Epithelial cell of proximal tubule (primary cell): ENCODE measurements at places on chromosomes 5 and 9. TPM values are rescaled to one million over a fixed set of nuclear protein-coding genes. Genes with fewer than 3 reads are reported as not detected.

GDA gene
- total RNA-seq: 1.2 and 2.4 TPM in 2 replicates

STPG3 gene
- total RNA-seq: not detected in 2 replicates

TRPM3 gene
- not detected in 2 replicates for total RNA-seq

DAP gene
- total RNA-seq: 25.8 and 45.9 TPM in 2 replicates

PRRC1 gene
- total RNA-seq: 33.3 and 44.0 TPM in 2 replicates

MEIKIN gene
- total RNA-seq: not detected in 2 replicates

QRFP gene
- not detected in 2 replicates for total RNA-seq

PTGDS gene
- not detected in 2 replicates for total RNA-seq

BTNL3 gene
- not detected in 2 replicates for total RNA-seq

PKD2L2 gene
- not detected in 2 replicates for total RNA-seq

SLC25A2 gene
- 0.29 TPM in 1 of 2 replicates, not detected in the other for total RNA-seq

ARID3C gene
- not detected in 2 replicates for total RNA-seq

DNA sequence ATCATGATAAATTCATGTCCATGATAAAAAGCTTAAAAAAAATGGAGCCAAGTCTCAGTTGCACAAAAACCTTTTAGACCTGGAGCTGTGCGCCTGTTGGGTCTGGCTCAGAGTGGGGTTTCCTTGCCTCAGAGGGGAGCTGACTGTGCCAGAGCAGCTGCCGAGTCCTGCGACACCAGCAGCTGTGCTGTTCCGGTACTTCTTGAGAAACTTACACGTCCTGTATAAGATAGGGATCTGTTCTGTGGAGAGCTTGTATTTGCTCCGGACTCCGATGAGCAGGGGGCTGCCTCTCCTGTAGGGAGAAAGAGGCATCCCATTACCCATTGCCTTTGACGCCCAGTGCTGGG is 28.6 kb downstream of the GFPT2 start:
- DNase-seq: no peak

GRCh38 chr5:120164986-120165385 is 299.1 kb upstream of the PRR16 start:
- no peak for DNase-seq

- DNase-seq: no peak
Observed at GRCh38 chr9:124449381-124450151, 685 bp upstream of the ADGRD2 start.

GRCh38 chr5:100840789-100841188 is 62.3 kb downstream of the ST8SIA4 start:
- DNase-seq: no peak

GRCh38 chr5:162268694-162269481 is 201.3 kb downstream of the GABRG2 start:
- no peak for DNase-seq

- peak; percentile 75 for DNase-seq
Observed at GRCh38 chr5:154779105-154779504, 23.9 kb downstream of the LARP1 start.

DNA sequence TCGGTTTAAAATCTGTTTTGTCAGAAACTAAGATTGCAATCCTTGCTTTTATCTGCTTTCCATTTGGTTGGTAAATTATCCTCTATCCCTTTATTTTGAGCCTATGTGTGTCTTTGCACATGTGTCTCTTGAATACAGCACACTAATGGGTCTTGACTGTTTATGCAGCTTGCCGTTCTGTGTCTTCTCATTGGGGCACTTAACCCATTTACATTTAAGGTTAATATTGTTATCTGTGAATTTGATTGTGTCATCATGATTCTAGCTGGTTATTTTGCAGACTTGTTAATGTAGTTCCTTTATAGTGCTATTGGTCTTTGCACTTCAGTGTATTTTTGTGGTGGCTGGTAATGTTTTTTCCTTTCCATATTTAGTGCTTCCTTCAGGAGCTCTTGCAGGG is 36.3 kb upstream of the SMIM15 start:
- no peak for DNase-seq

GRCh38 chr9:85216601-85217000 is 525.2 kb downstream of the AGTPBP1 start:
- DNase-seq: no peak

GRCh38 chr5:179187681-179188575 is 127.8 kb downstream of the ZNF354C start:
- no peak for DNase-seq

DNA sequence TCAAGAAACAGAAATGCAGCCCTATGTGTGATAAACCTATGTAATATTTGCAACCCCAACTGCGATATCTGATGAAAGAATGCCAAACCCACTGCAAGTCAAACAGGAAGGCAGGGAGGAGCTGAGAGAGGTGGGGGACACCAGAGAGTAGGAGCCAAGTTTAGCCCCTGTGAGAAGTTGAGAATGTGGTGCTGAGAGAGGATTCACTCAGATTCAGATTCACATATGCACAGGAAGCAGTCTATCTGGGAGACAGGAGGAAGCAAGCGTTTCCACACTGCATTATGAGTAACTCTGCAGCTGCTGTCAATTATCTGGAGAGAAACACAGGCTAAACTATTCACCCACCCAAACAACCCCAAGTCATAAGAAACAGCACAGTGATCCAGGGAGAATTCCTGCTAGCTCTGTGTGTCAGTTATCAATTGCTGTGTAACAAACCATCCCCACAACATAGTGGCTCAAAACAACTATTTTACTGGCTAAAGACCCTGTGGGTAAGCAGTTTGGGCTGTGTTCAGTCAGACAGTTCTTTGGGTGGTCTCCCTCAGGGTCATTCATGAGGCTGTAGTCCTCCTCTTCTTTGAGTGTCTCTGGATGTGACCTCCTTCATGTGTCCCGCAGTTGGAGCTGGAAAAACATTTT is 161.9 kb upstream of the RAI14 start:
- no peak for DNase-seq

- DNase-seq: no peak
Observed at GRCh38 chr9:4068449-4068848, 231.4 kb downstream of the GLIS3 start.

DNA sequence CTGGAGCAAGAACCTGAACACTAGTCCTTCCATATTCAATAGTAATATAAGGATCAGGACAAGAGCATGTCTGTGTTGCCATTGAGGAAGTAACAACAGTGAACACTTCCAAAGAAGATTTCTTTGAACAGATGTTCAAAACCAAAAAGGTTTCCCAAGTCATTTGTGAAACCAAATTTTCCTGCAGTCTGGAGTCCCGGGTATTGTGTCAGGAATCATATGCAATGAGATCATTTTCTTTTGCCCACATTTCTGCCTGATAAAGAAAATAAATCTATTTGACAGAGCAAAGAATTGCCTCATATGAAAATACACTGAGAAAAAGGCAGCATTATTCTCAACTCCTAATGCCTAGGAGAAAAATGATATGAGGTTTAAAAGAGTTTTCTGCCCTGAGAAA is 151.7 kb downstream of the SNX18 start:
- no peak for DNase-seq

GRCh38 chr5:43753069-43753468 is 150.1 kb downstream of the NNT start:
- no peak for DNase-seq

GRCh38 chr5:119274030-119274766 is 81.6 kb upstream of the TNFAIP8 start:
- DNase-seq: no peak

- DNase-seq: no peak
Observed at GRCh38 chr9:126521551-126521950, 92.2 kb upstream of the LMX1B start.

GRCh38 chr9:27586304-27586703 is 13.0 kb upstream of the C9orf72 start:
- DNase-seq: no peak

DNA sequence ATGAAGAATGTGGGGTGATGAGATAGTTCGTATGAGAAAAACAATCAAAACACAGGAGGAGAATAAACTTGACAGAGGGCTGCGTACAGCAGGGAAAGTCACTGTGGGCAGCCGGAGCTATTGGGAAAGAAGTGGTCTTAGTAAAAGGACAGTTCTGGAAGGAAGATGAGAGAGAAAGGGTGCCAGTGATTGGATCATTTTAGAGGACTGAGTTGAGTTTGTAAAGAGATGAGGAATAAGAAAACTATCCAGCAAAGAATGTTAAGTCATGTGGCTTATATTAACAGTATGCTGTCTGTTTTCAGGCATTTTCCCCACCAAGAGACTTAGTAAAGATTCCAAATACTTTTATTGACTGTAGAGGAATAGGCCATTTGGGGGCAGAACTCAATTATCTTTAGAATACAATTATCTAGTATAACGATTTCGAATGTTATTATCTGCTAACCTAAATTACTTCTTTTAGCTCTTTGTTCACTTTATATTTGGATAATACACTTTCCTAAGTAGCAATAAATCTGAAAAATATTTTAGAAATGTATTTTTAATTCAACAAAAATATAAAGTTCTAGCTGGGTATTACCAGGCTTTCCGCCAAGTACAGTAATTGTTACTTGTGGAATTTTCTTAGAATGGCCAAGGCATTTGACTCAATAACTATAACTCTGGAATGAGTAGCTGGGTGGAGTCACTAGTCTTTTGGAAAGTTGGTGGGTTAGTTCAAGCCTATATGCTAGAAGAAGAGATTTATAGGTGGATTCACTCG is 15.5 kb upstream of the LOX start:
- no peak for DNase-seq

GRCh38 chr5:177985430-177986040 is 10.5 kb downstream of the PROP1 start:
- no peak for DNase-seq

DNA sequence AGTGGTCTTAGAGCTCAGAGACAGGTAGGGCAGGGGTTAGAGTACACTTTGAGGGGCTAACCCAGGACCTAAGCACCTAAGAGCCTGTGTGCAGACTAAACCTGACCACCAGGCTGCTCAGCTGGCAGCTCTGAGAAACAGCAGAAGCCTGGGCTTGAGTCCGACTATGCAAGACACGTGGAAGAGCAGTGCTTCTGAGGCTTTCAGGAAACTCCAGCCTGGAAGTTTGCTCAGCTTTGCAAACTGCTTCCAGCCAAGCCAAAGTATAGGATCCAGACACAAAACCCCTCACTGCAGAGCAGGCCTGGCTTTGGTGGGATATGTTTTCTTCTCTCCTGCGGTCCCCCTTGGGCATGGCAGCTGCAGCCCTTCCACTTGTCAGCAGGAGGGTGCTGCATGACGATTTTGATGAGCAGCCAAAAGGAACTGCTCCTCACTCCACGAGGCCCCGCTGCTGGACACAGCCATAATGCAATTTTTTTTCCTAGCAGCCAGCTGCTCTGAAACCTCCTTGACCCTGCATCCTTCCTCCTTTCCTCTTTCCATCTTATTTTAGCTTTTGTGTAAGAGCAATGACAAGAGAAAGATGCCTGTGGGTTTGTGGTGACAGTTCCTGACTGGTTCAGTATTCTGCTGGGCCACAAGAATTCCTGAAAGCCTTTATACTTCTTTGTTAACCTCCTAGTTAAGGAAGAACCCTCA is 123.1 kb downstream of the LIFR start:
- DNase-seq: no peak

GRCh38 chr9:93288341-93288740 is 104.4 kb downstream of the WNK2 start:
- DNase-seq: no peak

GRCh38 chr5:59716029-59716428 is 177.5 kb downstream of the PDE4D start:
- no peak for DNase-seq
